ENCODE measurements at places on chromosomes 11 and 22.
A peak's percentile ranks its signal among the peaks of the same experiment; 100 is the strongest.

- no peak for DNase-seq
These were observed 76.0 kb downstream of the MRTFA start for GRCh38 chr22:40560551-40560950.

DNA sequence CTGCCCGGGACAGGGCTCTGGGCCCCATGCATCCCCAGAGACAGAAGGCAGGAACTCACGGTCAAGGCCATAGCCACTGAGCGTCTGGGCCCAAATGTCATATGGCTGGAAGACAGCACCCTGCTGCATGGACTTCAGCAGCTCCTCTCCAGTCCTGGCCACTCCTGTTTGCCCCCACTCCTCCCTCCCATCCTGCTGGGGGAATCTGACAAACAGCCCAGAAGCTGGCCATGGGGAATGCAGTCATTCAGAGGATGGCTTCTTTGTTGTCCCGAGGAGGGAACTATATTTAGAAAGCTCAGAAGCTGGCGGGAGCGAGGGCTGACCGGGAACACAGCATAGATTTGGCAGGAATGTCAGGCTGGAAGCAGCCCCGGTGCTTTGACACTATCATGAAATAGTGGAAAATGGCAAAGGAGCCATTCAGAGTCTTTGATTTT is 35.0 kb downstream of the DKK3 start:
- DNase-seq: no peak

DNA sequence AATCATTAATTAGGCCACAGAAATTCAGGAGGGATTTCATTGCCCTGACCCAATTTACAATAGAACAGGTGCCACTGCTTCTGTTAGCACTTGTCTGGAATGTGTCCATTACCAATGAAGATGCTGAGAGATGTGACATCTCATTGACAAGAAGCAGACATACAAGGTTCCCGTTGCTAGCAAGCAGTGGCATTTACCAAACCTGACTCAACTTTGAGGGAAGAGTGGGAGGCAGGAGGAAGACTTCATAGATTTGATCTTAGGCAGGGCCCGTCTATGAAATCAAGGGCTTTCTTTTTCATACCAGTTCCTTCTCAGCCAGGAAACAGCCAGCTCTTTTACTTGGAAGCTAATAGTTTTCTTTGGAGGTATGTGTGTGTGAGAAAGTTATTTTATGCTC is 280.2 kb downstream of the NELL1 start:
- no peak for DNase-seq

GRCh38 chr11:17244046-17244445 is 32.5 kb upstream of the NUCB2 start:
- no peak for DNase-seq

- no peak for DNase-seq
These were observed 80.5 kb downstream of the KCNQ1 start for GRCh38 chr11:2525166-2525861.

DNA sequence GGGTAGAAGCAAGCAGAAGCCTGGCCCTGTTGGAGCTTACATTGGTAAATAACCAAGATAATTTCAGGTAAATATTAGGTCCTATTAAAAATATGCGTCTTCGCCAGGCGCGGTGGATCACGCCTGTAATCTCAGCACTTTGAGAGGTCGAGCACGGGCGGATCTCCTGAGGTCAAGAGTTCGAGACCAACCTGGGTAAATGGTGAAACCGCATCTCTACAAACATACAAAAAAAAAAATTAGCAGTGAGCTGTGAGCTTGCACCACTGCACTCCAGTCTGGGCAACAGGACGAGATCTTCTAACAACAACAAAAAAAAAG is 529 bp upstream of the SULT4A1 start:
- no peak for DNase-seq

DNA sequence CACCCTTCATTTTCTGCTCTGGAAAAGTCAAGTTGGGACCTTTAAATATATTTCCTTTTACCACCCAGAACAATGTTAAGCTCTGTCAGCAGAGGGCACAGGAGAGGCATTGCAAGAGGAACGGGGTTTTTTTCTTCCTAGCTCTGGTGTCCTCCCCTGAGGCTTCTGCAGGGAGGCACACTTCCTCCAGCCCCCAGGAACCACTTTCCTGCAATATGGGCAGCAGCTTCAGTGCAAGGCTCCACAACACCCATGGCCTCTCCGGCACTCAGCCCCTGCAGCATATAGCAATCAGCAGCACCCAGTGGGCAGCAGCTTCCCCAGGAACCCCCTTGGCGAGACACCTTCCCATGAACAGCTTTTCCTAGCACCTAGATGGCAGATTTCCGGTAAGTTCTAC is 101.4 kb downstream of the SYT9 start:
- peak; percentile 3 for DNase-seq

DNA sequence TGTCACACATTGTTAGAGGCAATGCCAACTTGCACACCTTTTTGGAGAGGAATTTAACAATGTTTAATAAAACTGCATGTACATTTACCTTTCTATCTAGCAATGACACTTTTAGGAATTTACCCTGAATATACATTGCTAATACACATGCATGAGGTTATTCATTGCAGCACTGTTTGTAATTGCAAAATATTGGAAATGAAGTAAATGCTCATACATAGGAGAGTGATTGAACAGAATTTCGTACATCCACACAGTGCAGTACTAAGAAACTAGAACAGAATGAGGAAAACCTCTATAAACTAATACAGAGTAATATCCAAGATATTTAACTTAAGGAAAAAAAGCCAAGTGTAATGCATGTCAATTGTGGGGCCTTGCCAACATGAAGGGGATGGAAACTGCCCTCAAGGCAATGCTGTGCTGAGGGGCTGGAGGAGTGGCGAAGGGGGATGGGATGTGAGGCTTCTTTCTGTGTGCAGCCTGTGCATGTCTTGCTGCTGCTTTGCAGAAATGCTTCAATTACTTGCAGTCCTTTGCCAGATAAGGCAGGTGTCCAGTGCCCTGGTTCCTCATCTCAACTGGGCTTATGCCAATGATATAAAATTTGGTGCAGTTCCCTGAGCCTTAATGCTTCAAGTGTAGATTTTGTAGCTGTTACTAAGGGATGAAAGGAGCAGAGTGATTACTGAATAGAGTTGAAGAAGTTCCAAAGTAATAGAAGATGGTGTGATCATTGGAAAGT is 96.1 kb downstream of the GRIA4 start:
- DNase-seq: no peak

DNA sequence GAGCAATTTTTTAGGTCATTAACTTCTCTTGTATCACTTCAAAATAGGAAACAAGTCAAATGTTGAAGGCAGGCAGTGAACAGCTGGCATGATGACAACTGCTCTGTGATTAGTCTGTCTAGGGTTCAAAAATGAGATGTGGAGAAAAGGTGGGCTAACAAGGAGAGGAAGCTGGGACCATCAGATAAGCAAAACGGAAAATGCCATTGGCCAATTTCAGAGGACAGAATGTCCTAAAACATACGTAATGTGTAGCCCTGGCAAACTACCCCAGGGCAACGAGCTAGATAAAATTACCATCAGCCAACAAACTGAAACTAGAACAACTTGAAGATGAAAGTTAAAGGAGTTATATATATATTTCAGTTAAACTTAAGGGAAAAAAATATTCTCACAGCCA is 93.2 kb downstream of the RELT start:
- DNase-seq: no peak

DNA sequence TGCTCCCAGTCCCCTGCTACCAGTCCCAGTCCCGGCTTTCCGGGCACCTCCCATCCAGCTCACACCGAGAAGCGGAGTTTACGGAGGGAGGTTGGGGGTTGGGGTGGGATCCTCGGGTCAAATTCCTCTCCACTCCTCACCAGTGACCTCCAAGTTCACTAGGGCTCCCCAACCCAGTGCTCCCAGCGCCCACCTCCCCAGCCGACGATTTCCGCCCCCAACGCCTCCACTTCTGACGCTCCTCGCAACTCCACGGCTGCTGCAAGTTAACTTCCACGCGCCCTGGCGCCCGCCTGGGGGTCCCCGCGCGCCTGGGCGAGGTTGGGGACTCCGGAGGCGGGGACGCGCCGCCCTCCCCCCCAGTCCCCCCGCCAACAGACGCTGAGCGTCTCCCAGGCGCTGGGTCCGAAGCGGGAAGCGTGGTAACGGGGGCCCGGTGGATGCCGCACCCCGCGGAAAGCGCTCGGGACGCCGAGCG is 526 bp downstream of the TPST2 start:
- peak; percentile 46 for DNase-seq

DNA sequence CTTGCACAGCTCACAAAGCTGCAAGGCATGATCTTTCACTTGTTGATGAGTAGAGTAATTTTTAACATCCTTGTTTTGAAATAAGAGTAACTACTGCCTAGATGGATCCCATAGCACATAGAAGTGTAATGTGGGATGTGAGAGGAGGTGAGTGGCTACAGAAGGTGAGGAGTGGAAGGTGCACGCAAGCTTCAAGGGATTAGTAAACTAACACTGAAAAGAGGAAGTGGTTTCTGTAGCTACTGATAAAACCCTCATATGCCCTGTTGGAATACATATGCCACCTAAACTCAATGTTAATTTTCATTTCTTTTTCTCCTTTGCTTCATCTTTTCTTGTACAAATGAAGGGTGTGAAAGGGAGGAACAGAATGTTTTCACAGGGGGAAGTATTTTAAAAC is 22.0 kb upstream of the CTSC start:
- peak; percentile 13 for DNase-seq

DNA sequence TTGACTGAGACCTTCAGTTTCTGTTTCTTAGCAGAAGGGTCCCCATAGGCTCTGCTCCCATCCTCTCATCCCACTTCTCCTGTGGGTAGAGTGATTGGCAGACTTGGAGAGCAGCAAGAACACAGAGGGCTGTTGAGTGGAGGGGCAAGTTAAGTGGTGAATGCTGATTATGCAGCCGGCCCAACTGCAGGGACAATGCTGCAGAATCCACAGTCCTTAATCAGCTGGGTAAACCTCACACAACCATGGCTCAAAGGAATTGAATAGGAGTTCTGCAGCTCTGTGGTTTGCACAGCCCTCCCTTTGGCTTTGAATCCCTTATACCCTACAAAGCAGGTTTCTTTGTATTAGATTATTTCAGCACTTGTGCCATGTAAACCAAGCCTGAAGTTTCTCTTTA is 161.1 kb downstream of the NAV2 start:
- DNase-seq: no peak

DNA sequence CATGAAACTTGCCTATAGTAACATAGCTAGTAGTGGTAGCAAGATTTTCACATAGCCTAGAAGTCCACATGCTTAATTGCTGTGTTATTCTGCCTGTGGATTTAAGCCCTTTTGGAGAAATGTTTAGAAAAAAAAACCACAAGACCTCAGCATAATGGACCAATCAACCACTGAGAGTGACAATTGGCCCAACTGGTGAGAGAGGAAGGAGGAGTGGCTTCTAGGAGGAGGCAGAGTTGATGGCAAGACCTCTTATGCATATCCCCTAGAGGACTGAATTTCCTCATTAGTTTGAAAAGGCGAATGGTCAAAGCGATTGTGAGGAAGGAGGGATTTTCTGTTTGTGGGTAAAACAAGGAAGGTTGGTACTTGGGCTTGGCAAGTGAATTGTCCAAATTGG is 30.6 kb downstream of the NNMT start:
- DNase-seq: no peak

GRCh38 chr22:20606041-20606783 is 98.8 kb downstream of the MED15 start:
- DNase-seq: peak; percentile 82

- DNase-seq: no peak
These were observed 29.0 kb downstream of the LAYN start for GRCh38 chr11:111569476-111569875.

- no peak for DNase-seq
These were observed 9.3 kb upstream of the CD3E start for GRCh38 chr11:118295199-118295598.

- no peak for DNase-seq
These were observed 39.5 kb downstream of the TMPRSS5 start for GRCh38 chr11:113666584-113666983.

GRCh38 chr22:44364751-44365130 is 52.0 kb upstream of the SHISAL1 start:
- DNase-seq: no peak

- no peak for DNase-seq
These were observed 119.7 kb downstream of the CWF19L2 start for GRCh38 chr11:107337917-107338316.

DNA sequence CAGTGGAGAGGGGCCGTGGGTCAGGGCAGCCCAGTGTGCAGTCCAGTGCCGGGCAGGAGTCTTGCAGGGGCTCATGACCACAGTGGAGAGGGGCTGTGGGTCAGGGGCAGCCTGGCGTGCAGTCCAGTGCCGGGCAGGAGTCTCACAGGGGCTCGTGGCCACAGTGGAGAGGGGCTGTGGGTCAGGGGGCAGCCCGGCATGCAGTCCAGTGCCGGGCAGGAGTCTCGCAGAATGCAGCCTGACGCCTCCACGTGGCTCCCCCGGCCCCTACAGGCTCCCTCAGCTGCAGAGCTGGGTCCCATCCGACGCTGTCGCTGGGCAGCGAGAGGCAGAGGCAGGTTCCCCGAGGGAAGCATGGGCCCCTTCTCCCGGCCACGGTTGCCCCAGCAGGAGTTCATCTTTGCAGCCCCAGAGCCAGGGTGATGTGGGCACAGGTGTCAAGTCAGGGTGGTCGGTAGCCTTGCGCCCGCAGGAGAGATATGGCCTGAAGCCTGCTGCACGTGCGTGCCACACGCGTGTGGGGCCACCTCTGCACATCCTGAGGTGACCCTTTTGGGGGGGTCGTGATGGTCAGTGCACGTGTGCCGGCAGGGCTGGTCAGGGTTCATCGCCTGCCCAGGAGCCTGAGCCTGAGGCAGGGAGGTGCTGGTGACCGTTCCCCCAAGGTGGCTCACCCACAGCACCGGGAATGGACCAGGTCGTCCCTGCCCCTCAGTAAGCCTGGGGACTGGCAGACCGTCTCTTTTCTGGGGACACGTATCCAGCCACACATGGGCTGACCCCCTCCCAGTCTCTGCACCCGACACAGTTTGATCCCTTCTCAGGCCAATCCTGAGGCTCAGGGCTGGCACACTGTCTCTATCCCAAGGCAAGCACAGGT is 2.9 kb downstream of the IFITM5 start:
- peak; percentile 4 for DNase-seq

- no peak for DNase-seq
These were observed 663 bp upstream of the BUD13 start for GRCh38 chr11:116773203-116774097.

GRCh38 chr11:1107316-1108245 is 32.9 kb downstream of the MUC2 start:
- DNase-seq: no peak

GRCh38 chr11:47991266-47991830 is 11.0 kb downstream of the PTPRJ start:
- peak; percentile 54 for DNase-seq

- no peak for DNase-seq
These were observed 40.1 kb downstream of the EIF4ENIF1 start for GRCh38 chr22:31449506-31449905.

Data from CD4-positive, alpha-beta T cell treated with Interleukin-6 for 4 hours (primary cell).